ENCODE measurements at places on chromosomes 6 and 20.

DNA sequence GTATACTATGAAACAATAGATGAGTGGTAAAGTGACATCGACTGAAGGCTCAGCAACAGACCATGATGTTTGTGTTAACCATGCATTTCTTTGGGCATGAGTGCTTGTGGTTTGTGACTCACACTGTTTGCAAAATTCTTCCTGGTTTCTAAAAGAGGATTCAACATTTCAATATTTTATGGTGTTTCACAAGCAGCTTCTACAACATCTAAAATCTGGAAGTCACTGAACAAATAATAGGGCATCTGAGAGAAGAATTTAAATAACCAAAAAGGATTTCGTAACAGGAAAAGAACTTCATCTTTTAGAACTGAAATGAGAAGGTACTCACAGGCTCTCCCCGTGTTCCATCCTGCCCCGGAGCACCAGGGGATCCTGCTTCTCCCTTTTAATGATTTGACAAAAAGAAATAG, 146.2 kb downstream of the COL21A1 start:
- no peak for DNase-seq

- DNase-seq, result no peak
These were observed 5.1 kb downstream of the CST7 start for GRCh38 chr20:24954151-24954550.

DNA sequence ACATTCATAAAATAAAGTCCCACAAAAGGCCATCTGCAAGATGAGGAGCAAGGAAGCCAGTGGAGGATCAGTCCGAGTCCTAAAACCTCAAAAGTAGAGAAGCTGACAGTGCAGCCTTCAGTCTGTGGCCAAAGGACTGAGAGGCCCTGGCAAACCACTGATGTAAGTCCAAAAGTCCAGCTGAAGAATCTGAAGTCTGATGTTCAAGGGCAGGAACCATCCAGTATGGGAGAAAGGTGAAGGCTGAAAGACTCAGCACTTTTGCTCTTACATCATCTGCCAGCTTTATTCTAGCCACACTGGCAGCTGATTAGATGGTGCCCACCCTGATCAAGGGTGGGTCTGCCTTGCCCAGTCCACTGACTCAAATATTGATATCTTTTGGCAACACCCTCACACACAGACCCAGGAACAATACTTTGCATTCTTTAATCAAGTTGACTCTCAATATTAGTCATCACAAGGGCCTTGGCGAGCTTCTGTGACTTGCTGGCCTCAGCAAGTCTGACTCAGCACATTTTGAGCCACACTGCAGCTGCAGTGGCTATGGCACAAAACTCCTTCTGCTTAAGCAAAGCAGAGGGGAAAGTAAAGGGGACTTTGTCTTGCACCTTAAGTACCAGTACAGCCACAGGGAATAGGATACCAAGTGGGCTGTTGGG, 1370.3 kb upstream of the CITED2 start:
- DNase-seq, result no peak

- no peak for DNase-seq
These were observed 61.2 kb downstream of the TNFAIP3 start for GRCh38 chr6:137928286-137928685.

DNA sequence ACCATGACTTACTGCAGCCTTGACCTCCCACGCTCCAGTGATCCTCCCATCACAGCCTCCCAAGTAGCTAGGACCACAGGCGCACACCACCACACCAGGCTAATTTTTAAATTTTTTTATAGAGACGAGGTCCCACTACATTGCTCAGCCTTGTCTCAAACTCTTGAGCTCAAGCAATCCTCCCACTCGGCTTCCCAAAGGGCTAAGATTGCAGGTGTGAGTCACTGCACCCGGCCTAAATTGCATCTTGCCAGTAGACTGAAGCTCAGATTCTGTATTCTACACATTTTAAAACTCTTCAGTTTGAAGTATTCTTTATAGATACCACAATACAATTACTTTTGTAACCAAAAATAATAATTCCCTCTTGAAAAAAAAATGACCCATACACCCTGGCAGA, 11.4 kb downstream of the NUDT3 start:
- no peak for DNase-seq

DNA sequence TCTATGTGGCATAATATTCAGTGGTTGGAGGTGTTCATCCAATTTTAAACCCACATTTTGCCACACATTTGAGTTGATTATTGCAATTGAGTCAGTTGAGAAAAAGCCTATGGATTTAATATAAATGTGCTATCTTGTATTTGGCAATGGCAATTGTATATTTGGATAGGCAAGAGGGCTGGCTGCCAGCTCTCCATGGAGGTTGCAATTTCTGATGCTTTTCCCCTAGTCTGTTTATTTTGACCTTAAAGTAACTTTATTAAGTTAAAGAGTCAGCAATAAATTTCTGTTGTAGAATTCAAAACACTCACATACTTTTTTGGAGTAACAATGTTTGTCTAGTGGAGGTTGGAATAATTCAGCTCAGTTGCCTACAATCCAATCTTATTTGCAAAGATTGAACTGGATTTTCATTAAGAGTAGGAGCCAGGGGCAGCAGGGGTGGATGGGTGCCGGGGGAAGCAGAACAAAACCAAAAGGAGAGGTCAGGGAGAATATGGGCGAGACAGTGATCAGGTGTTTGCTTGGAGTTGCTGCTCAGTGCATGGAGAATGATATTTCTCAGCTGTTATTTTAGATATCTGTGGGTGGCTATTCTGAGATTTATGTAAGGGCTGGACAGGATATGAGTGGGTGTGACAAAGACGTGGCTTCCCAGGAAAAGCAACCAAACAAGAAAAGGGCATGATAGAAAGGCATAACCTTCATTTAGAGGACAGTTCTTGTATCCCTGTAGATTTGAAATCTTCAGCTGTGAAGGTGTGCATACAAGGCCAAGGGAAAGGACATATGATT, 163.0 kb downstream of the HDGFL1 start:
- no peak for DNase-seq

DNA sequence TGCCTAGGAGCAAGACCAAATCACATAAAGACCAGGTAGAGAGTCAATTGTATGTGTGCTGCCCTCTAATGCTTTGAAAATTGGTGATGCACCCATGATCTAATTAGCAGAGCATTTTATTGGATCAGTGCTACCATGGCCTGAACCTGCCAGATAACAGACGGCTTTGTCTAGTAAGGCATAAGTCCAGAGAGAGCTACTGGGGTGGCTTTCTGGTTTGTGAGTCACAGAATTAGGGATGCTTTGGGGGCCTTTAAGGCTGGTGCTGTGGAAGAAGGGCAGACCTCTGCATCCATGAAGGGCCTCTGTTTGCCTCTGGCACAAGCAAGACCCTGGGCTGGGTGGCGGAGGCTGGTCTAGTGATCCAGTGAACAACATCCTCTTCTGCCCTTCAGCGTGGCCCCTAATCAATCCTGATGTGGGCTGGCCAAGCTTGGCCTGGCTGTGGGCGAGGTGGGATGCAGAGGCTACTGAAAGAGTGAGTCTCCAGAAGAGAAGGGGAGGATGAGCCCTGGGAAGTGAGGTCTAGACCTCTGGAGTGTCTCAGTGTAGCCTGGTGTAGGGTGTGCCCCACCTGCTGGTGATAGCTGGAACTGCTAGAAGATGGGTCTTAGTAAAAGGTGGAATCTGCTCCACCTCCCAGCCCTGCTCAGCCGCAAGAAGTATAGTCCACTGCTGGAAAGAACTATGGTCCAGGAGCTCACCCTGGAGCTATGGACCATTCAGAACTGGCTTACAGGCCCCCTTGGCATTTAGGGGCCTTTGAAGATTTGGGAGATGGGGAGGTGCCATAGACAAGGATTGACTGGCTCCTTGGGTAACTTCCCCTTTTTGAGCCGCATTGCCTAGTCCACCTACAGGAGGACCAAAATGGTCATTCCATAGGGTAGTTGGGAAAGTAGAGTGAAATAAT, 36.7 kb upstream of the AAR2 start:
- peak; percentile 91 for DNase-seq

DNA sequence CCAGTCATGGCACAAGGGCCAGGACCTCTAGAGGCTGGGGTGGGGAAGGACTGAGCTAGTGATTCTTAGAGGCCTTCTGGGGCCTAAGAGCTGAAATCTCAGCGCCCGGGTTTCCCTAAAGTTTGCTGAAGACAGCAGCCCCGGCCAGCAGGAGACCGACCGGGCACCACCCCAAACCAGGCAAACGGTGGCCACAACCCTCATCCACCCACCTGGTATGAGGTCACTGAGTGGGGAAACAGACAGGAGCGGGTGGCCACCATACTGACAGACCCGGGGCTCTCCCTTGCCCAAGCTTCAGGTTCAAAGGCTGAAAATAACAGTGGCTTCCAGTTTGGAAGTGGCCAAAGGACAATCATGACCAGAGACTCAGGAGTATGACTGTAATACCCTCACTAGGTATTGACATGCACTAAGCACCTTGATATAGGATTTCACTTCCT, 35.0 kb upstream of the ID1 start:
- DNase-seq, result no peak

- DNase-seq, result no peak
These were observed 46.7 kb downstream of the RNGTT start for GRCh38 chr6:88916615-88917208.

DNA sequence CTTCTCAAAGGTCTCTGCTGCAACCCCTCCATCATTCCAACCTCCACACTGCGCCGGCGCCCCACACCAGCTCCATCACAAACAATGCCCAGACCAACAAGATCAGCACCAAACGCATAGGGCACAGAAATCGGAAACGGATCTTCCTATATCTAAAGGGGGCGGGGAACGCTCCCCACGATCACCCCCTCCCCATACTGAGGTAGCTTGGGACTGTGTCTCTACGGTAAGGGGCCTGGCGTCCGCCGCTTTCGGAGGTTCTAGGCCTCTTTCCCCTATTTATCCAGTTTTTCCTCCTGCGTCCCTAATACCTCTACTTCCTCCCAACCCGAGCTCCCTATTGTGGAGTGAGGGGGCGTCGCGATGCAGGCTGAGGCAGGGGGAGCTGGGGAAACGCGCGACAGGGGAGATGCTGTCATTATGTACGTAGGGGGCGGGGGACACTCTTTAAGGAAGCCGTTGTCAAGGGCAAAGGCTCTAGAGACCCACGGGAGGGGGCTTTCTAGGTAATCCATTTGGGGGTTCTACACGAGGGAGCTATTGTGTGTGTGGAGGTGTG, 909 bp downstream of the DNAAF9 start:
- peak; percentile 9 for DNase-seq

DNA sequence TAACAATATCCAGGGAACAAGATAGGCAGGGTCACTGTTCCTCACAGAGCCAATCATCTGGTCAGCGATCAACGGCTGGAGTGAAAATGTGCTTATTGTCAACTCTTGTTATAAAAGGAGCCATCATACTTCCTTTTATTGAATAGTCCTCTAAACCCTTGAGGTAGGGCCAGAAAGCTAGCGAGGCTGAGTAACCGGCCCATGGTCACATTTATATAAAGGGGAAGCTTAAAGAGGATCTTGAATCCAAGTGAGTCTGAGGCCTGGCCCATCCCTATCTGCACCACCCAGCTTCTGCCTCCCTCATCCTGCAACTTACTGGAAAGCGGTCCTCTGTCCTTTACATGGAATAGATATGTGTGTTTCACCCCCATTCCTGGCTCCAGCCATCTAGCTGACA, 9.5 kb downstream of the PHACTR3 start:
- DNase-seq, result no peak

DNA sequence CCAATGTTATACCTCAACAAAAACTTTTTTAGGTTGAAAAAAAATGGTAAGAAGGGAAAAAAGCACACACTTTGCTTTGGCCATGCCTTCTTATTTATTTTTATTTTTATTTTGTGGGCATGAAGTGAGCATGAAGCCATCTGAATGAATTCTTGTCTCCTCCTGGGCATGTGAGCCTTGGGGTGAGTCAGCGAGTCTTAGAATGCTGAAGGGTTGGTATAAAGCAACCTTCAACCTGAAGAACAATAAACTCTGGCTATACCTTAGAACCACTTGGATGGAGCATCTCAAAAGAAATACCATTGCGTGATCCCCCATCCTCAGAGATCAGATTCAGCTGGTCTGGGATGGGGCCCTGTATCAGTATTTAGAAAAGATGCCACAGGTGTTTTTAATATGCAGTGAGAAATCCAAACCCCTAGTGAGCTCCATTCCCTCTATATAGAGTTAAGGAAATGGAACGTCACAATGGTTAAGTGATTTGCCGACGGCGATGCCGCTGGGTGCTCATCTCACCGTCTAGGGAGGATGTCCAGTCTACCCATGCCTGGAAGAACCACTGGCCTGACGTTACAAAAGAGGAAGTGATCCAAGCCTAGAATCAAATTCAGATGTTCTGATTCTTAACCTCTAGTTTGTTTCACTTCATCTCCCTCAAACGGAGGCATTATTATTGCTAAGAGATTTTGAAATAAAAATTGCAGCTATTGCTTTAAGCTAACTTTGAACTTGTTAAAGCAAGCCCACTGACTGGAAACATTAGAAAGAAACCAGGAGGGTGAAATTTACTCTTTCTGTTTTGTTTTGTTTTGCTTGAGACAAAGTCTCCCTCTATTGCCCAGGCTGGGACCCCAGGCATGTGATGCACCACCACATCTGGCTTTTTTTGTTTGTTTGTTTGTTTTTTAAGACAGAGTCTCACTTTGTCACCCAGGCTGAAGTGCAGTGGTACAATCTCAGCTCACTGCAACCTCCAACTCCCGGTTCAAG, 67.1 kb downstream of the EDN1 start:
- DNase-seq, result no peak

DNA sequence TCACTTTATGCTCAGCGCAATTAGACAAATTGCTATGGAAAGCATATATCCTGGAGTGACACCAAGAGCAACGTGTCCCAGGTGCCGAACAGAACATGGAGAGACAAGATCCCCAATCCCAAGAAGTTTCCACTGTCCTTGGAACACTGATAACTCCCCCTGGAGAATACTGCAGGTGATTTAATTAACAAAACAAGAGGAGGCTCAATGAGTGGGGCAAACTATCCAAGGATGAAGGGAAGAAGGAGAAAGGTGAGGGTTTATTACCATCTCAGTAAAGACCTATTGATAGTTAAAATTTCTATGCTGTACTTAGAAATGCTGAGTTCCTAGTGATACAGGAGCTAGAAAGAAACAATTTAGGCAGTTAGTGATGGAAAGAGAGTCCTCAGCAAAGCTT, 35.7 kb downstream of the EDN1 start:
- no peak for DNase-seq

GRCh38 chr20:47233333-47234188, 122.9 kb downstream of the ZMYND8 start:
- no peak for DNase-seq

- no peak for DNase-seq
These were observed at the start of gene PSORS1C2 for GRCh38 chr6:31138982-31139381. Gene PSORS1C2, minus strand, starts transcription at chr6:31139066. Its CDS starts 40 bp downstream, at chr6:31139026.

Data from neural crest cell (in vitro differentiated cells).